Stimulated activated CD4-positive, alpha-beta T cell treated with anti-CD3 and anti-CD28 coated beads, Interleukin-1b, Interleukin-23, amount 100 ng/mL, for 24 hours (primary cell): ENCODE measurements at places on chromosomes 12 and 14.
A peak's percentile ranks its signal among the peaks of the same experiment; 100 is the strongest.

DNA sequence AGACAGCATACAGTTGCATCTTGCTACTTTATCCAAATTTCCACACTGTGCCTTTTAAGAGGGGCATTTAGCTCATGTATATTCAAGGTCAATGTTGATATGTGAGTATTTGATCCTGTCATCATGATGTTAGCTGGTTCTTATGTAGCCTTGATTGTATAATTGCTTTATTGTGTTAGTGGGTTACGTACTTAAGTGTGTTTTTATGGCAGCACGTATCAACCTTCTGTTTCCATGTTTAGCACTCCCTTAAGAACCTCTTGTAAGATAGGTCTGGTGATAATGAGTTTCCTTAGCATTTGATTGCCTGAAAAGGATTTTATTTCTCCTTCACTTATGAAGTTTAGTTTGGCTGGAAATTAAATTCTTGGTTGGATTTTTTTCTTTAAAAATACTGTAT is 445.2 kb downstream of the NAV3 start:
- DNase-seq, result no peak

- DNase-seq, result no peak
Measured at GRCh38 chr12:102390068-102390467, 90.3 kb downstream of the IGF1 start.

- no peak for DNase-seq
Measured at GRCh38 chr14:94046696-94047250, 20.6 kb downstream of the OTUB2 start.

- DNase-seq, result no peak
Measured at GRCh38 chr12:132581348-132582057, 28.9 kb downstream of the LRCOL1 start.

DNA sequence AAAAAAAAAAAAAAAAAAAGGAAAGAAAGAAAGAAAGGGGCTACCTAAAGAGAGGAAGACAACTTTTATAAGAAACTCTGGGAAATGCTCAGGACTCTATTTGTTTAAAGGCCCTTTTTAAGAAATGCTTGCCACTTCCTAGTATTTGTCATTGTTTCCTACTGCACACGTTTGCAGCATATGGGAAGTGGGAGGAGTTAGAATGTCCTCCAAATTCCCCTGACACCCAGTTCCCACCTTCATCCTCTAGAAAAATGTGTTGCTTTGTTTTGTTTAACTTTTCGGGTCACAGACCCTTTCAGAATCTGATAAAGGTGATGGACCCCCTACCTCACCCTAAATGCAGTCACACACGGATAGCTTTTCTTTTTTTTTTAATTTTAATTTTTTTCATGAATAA is 40.8 kb downstream of the NINJ2 start:
- no peak for DNase-seq

DNA sequence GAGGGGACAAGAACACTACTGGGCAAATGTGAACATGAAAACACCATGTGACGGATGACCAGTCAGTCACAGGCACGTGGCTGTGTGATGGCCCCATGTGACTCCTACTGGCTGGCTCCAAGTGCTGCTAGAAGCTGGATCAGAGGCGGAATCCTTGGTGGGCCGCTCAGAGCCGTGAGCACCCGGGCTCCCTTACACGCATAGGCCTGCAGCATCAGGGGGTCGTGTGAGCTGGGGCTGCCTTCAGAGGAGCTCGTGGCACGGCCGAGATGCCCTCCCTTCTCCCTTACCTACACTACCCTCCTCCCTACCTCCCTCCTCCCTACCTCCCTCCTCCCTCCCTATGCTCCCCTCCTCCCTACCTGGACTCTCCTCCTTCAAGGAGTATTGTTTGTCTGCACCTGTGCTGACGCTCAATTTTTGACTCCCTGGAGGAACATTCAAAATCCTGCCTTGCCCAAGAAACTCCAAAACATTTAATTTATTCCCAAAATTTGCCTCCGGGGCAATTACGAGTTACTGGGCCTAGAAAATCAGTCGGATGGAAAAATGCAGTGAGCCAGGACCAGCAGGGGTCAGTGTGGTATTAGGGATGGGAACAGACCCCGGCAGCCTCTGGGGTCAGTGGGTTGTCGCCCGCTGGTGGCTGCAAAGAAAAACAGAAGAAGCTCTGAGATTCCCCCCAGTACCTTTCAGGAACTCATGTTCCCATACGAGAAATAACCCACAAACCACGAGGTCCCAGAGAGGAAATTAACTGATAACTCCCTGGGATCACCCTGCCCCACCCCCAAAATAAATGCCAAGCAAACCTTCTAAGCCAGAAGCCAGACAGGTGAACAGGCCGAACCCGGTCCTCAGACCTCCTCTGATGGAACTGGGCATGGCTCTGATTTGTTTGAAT is 61.3 kb downstream of the C14orf132 start:
- DNase-seq, result peak; percentile 34

DNA sequence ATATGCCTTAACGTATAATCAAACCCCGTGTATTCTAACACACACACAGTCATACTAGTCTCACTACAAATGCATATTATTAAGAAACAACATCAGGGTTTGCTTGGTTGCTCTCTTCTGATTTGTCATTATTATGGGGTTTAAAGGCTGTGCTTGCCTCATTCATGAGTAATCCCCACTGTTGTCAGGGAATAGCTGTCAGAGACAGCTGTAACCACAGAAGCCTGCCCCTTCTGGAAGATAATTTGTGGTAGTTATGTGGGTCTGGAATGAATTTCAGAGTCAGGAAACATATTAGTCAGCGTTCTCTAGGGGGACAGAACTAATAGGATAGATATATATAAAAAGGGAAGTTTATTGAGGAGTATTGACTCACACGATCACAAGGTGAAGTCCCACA is 456.9 kb upstream of the TMEM132C start:
- DNase-seq, result no peak

DNA sequence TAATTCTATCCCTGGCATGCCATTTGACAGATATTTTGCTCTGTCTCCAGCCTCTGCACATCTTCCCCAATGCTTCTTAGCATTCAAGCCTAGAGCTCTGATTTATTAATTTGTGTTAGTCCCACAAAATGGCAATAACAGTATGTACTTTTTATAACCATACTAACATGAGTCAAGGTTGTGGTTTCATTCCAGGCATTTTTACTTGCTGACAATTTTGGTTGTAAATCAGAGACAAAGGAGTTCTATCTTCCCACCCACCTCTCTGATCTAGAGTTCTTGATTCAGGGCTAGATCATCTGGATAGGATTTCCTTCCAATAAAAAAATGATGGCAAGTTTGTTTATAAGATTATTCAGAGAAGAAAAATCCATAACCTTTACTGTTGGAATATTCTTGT is 18.5 kb upstream of the CISTR start:
- no peak for DNase-seq

DNA sequence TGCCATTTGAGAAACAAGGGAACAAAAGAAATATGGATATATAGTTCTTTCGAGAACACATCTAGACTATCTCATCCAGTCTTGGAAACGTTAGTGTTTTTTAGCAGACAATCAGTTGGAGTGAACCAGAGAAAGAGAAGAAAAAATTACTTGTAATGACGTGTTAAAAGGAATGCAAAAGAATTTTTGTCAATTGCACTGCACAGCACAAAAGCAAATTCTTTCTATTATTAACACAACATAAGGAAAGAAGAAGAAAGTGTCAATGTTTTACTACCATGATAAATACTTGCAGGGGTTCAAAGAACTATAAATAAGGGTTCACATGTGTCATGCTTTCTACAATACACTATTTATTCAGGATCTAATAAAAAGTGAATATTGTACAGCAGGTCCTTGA is 27.5 kb upstream of the GSG1 start:
- no peak for DNase-seq

- no peak for DNase-seq
Measured at GRCh38 chr14:95452176-95452892, 64.1 kb downstream of the SYNE3 start.

DNA sequence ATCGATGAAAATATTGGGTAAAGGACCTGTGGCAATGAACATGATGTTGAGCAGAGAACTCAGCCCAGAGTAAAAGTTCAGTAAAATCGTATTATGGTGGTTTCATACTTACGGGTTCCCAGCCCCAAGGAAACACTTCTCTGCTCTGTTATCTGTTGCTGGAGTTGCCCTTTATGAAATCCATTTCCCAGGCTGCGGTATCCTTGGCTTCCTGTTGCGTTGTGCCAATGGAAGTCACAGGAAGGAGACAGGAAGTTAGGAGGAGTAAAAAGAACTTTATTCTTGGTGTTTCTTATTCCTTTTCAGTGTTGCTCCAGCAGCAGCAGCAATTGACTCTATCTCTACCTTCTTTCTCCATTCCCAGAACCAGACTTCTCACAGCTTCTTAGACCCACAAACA is 965.2 kb downstream of the VRK1 start:
- DNase-seq, result no peak

DNA sequence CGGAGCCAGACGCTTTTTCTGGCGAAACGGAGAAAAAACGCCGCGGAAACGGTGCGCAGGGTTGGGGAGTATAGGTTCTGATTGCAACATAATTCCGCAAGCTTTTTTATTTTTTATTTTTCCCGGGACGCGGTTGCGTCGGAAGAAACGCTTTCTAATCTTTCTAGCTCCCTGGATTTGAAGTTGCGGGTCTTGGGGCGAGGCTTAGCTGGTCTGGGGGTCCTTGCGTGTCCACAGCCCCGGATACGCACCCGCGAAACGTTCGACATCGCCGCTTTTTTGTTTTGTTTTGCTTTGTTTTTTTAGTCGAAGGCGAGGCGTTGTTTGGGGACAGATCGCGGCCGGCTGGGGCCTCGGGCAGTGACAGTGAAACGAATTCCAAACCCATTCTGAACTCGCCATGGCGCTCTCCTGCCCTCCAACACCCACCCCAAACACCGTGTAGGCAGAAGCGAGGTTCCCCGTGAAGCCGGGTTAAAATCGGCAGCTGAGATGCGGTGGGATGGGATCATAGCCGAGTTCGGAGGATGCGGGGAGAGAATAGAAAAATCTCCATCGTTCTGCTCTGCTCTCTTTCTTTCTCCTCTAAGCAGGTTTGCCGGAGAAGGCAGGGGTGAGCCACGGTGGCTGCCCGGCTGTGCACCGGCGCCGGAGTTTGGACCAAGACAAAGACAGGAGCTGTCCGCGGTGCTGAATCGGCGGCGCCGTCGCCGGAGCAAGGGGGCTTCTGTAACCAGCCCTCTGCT is 8.1 kb upstream of the LHX5 start:
- no peak for DNase-seq

DNA sequence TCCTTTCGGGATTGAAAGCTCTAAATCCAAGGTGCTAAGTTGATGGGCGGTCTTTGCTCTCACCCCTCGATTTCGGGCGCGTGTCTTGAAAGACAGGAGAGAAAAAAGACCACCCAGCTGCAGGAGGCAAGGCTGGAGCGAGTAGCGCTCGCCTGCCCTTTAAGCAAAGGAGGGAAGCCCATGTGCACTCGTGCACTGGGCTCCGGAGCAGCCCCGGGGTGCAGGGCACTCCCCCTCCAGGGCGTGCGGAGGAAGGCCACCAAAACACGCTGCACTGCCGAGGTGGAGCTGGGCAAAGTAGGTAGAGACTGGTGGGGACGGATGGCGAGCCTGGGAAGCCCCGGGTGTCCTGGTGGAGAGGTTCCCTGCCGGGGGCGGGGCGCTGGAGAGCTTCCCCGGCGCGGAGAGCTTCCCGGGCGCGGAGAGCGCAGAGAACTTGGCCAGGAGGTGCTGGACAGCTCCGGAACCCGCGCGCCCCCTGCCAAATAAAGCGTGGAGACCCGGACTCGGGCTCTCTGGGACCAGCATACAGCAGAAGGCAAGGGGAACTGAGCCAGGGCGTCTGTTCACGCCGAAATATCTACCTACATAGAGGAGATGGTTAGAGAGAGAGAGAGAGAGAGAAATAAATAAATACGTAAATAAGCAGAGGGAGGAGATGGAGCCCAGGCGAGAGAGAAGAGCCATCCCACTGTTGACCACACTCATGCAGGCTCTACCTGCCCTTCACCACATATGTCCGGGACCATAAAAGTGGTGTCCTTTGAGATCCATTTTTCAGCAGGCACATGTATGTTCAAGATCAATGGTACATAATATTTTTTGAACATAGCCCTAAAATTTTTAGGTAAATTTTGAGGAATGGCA is 662 bp upstream of the NELL2 start:
- no peak for DNase-seq

DNA sequence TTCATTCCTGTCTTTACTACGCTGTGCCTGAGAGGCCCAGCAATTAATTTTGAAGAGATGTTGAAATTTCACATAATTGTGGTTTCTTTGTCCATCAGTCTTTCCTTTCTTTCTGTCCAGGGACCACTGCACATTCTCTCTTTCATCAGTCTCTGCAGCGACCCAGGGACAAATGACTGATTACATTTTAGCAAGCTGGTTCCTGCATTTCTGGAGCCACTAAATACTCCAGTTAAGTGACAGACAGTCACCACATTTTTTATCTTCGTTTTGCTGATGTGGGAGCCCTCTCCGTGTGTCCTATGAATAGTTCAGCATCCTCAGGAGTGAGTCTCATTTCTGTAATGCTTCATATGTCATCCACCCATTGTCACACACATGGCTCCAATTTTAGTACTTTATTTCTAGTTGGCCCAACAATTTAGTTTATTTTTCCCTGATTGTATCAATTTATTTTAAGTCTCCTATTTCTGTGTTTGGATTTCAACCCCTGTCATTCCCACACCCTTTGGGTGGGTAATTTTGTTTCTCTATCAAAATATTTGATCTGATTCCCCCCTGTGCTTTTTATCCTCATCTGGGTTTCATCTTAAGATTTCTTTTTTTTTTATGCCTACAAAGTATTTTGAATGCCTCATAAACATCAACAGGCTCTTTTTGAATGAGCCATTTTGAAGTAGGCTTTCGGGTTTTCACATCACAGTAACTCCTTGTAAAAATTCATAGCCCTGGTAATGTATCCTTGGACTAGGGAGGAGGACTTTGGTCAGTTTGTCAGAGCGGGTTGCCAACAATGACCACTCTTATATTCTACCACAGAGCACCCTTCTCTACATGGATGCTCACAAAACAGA is 1196.5 kb downstream of the GALC start:
- DNase-seq, result no peak

- no peak for DNase-seq
Measured at GRCh38 chr12:50633955-50634354, 129.2 kb downstream of the DIP2B start.

DNA sequence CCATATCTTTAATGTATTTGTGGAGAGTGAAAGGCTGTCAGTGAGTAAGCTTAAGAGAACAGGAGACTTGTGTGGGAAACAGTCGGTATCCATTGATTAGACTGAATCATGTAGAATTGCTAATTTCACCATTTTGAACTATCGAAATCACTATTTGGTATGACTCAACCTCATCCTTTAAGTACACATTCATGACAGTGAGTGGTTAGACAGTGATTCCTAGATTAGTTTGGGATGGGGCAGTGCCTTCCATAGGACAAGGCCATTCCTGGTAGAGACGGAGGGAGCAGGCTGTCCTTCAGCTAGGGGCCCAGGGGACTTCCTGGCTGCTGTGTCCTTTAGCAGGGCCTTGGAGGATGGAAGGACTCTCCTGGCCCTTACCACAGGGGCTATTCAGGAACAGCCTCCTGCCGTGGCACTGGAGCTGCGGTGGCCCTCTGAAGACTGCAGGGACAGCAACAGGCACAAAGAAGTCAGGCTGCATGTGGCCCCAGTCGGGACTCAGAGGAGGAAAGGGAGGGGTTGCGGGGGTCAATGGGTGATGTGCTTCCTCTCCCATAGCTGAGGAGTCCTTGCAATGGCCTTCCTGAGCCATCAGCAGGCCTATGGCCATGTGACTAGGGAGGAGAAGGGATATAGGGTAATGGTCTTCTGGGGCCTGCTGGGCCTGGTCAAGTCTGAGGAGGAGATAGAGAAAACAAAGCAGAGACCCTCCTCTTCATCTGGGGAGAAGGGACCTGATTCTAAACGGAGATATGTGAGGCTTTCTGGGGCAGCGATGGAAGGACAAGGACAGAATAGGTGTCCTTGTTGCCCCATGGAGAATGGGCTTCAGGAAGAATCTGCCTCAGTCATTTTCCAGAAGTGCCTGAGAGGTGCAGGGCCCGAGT is 11.2 kb downstream of the SERPINA1 start:
- DNase-seq, result no peak
